ENCODE measurements at places on chromosomes 11 and 22.

- DNase-seq, result no peak
Observed at GRCh38 chr11:13891911-13892310, 70.6 kb upstream of the SPON1 start.

DNA sequence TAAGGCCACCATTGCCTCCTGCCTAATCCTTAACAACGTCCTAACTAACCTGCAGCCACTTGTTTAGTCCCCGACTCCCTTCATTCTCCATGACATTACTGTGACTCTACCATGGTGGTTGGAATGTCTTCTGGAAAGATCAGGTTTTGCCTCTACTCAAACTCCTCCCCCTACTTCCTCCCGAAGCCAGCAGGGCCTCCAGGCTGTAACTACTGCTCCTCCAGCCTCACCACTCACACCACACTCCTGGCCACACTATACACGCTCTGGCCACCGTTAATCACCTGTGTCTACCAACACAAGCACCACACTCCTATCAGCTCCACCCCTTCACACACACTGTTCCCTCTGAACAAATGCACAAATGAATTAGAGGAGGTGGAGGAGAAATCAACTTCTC is 69.2 kb downstream of the PACSIN2 start:
- DNase-seq, result no peak

GRCh38 chr11:17475666-17476316 is 854 bp downstream of the ABCC8 start:
- peak; percentile 39 for DNase-seq

- no peak for DNase-seq
Observed at GRCh38 chr11:60970369-60970774, 1.1 kb upstream of the CD6 start.
